ENCODE measurements at places on chromosomes 3 and 15.

DNA sequence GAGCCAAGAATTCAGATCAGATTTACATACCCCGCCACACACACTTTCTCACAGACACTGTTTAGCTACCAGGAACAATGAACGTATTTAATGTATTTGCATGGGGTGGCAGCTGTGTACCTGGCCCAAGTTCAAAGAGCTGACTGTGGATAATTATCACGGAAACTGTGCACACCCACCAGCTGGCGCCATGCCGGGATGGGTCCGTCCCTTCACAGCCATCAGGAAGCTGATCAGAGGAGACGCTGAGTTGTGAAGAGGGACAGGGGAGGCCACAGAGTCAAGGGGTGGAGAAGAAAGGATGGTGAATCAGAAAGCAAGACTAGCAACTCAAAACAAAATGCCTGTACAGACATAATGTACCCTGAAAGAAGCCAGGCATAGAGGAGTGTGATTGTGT lies 13.1 kb upstream of the PLA2G4D start:
- no peak for DNase-seq

- DNase-seq, result no peak
Observed at GRCh38 chr15:49895347-49896223, 223.4 kb downstream of the ATP8B4 start.

- DNase-seq, result no peak
Observed at GRCh38 chr3:111764645-111765091, 94.4 kb upstream of the PHLDB2 start.

GRCh38 chr15:63070681-63071129 lies 28.2 kb downstream of the TPM1 start:
- no peak for DNase-seq
